ENCODE measurements at places on chromosomes 1 and 21.
A peak's percentile ranks its signal among the peaks of the same experiment; 100 is the strongest.

DNA sequence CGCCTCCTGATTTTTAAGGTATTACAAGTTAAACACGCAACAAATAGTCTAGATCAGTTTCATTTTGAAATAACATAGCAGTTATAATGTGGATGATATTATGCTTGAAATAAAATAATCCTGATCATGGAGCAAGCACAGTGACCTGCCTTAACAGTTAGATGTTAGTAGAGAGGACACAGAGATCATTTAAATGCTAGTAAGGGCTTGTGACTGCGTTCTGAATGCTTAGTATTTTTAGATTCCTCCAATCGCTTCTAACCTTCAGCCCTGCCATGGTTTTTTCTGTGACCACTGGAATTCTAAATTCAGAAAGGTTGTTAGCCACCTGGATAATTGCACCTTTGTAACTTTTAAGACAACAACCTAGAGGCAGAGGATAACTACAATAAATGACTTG lies 46.4 kb downstream of the KIF26B start:
- DNase-seq, result no peak

DNA sequence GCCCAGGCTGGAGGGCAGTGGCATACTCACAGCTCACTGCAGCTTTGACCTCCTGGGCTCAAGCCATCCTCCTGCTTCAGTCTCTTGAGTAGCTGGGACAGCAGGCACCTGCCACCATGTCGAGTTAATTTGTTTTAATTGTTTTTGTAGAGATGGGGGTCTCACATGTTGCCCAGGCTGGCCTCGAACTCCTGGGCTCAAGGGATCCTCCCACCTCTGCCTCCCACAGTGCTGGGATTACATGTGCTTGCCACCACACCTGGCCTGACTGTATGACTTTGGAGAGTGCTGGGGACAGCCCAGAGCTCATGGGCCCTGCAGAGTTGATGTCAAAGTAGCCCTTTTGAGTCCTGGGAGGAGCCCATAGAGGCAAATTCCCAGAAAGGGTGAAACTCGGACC lies 1.8 kb downstream of the OBSCN start:
- no peak for DNase-seq

GRCh38 chr1:235180916-235181460 lies 19.9 kb upstream of the RBM34 start:
- DNase-seq, result no peak

GRCh38 chr1:63991685-63992084 lies 211.7 kb upstream of the UBE2U start:
- no peak for DNase-seq

GRCh38 chr1:154595621-154596020 lies 12.4 kb downstream of the ADAR start:
- DNase-seq, result no peak

GRCh38 chr1:60935599-60936110 lies 146.7 kb upstream of the NFIA start:
- DNase-seq, result no peak

DNA sequence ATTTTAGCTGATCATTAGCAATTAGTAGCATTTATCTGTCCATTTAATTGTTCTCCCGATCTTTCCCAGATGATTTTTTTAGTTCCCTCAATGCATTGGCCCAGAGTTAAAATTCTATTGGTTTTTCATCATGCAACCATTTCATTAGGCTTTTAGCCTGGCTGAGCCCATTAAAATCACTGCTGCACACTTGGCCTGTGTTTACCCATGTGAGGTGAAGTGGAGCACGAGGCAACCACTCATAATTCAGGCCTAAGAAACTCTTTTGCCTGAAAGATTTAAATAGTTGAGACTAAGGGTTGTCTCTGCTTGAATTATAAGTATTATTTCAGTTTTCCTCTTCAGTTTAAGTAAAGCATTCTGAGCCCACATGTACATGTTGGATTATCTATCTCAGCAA lies 889.0 kb upstream of the ADGRL4 start:
- DNase-seq, result no peak

GRCh38 chr1:20119347-20119746 lies at the start of gene PLA2G2D:
PLA2G2D (minus strand) TSS chr1:20119536; CDS start chr1:20119498, 38 bp downstream.
- DNase-seq, result no peak

DNA sequence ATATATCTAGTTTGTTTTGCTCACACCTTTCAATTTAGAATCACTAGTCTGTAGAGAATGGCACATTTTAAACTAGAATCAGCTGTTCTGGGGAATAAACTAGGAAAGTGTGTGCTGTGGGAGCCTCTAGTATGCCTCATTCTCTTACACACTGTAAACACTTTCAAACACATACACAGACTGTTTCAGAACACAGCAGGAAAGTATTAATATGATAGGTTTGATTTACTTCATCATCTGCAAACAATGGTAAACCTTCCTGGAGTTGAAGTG lies 67.1 kb upstream of the ABCG1 start:
- DNase-seq, result no peak

DNA sequence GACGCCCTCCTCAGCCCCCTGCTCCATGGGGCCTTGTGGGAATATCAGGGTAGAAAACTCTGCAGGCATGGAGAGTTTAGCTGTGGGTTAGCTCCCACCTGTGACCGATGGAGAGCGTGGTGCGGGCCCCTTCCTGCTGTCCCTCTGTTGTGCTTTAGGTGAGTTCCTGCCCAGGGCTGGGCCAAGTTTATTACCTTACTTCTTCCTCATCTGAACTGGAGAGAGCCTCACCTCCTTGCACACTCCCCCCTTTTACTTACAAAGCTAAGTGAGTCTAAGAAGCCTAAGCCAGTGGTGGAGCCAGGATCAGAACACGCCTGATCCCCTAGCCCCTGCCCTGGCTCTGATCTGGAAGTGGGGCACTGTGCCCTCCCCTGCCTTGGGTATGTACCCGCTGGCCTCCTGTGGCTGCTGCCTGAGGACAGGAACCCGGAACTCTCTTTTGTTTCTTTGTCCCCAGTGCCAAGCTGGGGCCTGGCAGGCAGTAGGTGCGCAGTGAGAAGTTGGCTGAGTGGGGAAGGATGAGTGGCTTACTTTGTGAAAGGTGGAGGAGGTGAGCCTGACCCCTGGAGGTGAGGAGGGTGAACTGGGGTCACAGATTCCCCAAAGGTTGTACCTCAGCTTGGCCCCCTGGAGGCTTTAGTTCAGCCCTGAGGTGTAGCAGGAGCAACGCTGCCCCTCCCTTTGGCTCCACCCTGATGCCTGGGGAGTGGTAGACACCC lies 32.9 kb downstream of the ARHGEF10L start:
- DNase-seq, result no peak

GRCh38 chr1:214503553-214503952 lies 47.8 kb downstream of the PTPN14 start:
- no peak for DNase-seq

DNA sequence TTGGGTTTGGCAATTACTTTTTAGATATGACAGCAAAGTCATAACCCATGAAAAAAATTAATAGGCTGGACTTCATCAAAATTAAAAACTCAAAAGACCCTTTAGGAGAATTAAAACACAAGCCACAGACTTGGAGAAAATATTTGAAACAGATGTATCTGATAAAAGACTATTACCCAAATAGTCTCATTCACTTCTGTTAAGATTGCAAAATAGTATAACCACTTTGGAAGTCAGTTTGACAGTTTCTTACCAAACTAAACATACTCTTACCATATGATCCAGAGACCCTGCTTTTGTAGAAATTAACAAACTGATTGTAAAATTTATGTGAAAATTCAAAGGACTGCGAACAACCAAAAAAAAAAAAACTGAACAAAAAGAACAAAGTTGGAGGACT lies 32.5 kb upstream of the SLC44A3 start:
- DNase-seq, result no peak

DNA sequence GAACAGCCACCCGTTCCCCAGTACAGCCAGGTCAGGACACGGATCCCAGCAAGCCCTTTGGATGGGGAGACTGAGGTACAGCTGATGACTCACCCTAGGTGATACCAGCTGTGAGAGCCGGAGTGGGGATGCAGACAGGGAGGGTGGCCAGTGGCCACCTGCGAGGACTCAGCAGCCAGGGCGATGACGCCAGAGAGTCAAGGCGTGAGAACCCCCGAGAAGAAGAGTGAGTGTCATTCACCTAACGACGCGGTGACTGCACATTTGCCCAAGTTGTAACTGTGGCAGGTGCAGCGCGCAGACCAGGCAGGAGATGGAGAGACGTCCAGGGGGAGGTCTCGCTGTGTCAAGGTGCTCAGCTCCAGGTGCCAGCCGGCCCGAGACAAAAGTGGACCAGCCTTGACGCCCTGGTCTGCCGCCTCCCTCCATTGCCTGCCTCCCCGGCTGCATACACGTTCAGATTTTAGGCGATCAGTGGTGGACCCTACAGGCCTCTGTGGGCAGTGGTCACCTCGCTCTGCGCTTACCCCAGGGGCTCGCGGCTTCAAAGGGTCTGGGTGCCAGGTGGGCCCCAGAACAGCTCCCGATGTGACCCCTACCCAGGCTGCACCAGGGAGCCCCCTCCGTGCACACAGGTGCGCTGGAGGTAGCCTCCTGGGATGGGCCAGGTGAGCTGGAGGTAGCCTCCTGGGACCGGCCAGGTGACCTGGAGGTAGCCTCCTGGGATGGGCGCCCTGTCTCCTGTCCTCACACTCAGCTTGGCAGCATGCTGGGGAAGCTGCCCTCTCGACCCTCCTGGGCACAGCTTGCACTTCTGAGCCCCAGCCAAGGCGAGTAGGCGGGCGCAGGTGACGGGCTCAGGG lies 11.9 kb downstream of the LRRC3 start:
- DNase-seq, result no peak

DNA sequence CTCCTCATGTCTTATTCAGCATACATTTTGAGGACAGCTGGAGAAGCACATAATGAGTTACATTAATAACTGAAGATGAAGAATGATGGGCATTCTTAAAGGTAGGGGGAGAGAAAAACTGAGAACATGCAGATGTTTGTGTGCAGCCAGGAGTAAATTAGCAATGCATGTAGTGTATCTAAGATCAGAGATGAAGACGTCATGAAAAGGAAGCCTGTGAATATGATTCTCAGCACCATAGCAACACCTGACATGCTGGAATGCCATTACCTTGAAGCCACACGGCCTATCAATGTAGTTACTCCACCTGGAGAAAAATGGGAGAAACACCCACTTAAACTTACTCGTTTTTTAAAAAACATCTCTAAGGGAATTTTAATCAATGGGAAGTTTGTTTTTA lies 607.1 kb downstream of the PTPRC start:
- no peak for DNase-seq

DNA sequence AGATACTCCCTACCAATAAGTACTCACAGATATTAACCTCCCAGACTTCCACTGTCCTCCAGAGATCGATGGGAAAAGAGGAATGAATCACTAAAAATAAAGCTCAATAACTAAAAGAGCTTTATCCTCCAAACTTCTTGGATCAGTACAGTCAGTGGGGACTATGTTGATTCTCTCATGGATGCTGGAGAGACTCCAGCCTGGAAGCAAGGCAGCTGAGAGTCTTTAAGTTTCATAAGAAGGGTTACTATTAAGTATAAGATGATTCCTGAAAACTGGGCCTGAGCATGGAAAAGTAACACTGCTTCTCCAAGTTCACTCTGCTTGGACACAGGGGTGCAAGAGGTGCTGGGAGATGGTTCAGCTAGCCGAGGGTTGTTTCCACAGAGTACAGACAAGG lies 6.2 kb upstream of the DDR2 start:
- DNase-seq, result peak; percentile 79

- no peak for DNase-seq
Observed at GRCh38 chr21:44893948-44894656, 20.6 kb upstream of the PTTG1IP start.

DNA sequence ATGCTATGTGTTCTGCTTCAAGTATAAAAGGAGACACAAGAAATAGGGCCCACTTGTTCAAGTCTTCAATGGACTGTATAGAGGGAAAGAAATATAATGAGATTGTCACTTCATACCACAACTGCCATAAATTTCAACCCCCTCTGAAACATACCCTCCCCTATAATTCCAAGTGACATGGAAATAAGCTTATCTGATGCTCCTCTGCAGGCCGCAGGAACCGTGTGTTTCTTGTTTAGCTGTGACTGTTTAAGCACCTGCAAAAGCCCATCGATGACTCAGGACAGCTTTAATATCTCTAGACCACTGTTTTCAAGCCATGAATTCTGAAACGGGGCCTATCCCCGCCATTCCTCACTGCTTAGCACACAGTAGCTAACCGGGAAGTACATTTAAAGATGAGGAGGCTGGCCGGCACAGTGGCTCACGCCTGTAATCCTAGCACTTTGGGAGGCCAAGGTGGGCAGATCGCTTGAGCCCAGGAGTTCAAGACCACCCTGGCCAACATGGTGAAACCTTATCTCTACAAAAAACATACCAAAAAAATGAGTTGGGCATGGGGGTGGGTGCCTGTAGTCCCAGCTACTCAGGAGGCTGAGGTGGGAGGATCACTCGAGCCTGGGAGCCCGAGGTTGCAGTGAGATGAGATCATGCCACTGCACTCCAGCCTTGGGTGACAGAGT lies 4.2 kb downstream of the HLCS start:
- DNase-seq, result no peak

DNA sequence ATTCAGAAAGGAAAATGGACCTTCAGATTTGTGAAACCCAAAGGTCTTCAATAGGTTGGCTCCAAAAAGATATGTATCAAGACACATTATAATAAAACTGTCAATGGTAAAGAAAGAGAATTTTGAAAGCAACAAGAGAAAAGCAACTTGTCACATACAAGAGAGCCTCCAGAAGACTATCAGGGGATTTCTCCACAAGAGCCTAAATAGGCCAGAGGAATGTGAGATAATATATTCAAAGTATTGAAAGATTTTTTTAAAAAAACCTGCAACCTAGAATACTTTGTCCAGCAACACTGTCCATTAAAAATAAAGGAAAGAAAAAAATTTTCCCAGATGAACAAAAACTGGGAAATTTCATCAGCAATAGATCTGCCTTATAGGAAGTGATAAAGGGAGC lies 869.6 kb upstream of the ADGRL2 start:
- DNase-seq, result no peak

GRCh38 chr1:183986941-183987340 lies 50.6 kb downstream of the COLGALT2 start:
- no peak for DNase-seq

DNA sequence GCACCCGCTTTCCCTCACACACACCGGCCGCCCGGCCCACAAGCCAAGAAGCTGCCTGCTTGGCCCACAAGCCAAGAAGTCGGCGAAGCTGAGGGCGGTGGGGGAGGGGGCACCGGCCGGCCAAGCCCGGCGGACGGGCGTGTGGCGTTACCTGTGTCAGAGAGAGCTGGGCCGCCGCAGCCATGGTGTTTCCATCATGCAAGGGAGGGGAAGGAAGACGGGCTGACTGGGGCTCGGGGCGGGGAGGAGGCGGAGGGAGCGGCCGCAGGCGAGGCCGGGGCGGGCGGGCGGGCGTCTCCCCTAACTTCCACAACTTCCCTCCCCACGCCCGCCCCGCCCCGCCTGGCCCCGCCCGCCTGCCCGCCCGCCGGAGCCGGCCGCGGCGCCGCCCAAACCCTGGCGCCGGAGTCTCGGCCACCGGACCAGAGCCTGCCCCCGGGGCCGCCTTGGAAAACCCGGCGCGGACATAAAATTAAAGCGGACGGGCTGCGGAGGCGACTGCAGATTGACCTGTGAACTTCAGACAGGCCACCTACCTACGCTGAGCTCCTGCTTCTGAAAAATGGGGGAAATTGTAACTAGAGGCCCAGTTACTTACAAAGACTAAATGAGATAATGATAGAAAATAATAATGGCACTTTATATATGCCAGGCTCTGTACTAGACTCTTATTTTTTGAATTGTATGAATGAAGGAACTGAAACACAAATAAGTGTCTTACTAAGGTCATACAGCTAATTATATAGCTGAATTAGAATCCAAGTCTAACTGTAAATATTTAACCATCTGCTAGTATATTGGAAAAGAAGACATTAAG lies at the start of gene EPS15:
EPS15 (minus strand) TSS at position 219 of the 817 bp plus-strand sequence; CDS start at position 184, 35 bp downstream.
- peak; percentile 83 for DNase-seq
